NCI-H2081 (cell line): ENCODE measurements at places on chromosomes 6 and 20.

DNA sequence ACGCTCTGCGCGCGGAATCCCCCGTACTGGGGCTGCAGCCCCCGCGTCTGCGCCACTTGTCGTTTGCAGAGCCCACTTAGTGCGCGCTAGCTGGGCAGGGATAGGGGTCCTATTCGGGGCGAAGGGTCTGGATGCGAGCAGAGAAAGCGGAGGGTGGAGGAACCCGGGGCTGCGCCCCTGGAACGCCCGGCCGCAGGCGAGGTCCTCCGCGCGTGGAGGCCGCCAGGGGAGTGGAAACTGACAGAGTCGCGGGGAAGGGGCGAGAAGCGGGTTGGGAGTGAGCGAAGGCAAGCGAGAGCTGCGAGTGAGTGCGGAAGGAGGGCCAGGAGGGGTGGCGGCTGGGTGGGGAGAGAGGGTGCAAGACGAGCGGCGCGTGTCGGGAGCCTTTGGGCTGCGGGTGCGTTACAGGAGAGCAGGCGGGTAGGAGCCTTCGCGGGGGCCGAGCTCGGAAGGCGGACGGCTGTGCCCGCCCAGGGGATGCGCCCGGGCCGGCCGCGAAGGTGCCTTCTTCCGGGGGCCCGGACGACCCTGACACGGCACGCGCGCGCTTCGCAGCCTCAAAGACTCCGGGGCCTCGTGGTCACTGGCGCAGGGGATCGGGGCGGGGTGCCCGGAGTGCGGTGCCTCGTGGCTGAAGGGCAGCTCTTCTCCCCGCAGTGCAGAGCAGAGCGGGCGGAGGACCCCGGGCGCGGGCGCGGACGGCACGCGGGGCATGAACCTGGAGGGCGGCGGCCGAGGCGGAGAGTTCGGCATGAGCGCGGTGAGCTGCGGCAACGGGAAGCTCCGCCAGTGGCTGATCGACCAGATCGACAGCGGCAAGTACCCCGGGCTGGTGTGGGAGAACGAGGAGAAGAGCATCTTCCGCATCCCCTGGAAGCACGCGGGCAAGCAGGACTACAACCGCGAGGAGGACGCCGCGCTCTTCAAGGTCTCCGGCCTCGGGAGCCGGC, 1.2 kb downstream of the IRF4 start:
- DNase-seq, result no peak

GRCh38 chr20:62739581-62740285, 31.1 kb downstream of the NTSR1 start:
- no peak for DNase-seq

- DNase-seq, result no peak
Observed at GRCh38 chr6:14165091-14165490, 47.5 kb downstream of the CD83 start.

- no peak for DNase-seq
Observed at GRCh38 chr6:152783217-152783878, 32.8 kb downstream of the VIP start.

GRCh38 chr6:159249128-159249527, 79.9 kb downstream of the FNDC1 start:
- no peak for DNase-seq

DNA sequence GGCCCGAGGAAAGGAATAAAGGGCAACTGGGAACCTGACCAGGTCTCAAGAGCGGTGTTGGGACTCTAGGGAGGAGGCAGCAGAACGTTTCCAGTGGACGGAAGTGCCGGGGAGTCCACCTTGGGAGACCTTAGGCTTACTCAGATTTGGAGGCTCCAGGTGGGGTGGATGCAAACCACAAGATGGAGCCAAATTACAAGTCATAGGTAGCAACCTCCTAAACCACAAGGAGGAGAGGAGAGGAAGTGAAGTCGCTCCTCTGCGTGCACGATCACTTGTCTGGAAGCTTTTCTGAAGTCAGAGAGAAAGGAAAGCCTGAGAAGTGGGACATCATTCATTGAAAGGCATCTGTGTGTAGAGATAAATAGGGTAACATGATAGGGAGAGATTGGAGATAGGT, 9.3 kb downstream of the HLA-DOA start:
- no peak for DNase-seq

GRCh38 chr20:17315407-17316231, 88.8 kb downstream of the PCSK2 start:
- DNase-seq, result no peak
